ENCODE measurements at places on chromosomes 1 and 21.

GRCh38 chr1:2983706-2984398, 37.4 kb upstream of the ACTRT2 start:
- no peak for DNase-seq

GRCh38 chr1:21216835-21217811, 40.4 kb upstream of the EIF4G3 start:
- peak; percentile 55 for DNase-seq

- no peak for DNase-seq
Observed at GRCh38 chr1:156106624-156107488, 7.7 kb upstream of the LMNA start.

DNA sequence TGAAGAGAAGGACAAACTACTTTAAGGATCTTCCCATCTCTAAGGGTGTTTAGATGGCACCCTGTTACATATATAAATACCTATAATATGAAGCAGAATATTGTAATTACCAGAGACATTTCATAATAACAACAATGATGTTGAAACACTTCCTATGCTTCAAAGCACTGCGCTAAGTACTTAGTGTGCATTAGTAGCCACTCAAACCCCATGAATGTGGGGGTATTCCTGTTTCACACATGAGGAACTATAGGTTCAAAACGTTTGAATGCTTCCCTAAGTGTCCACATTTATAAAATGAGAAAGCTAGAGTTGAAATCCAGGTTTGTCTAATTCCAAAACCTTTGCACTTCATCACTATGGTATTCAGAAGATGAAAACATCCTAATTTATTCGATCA, 18.5 kb upstream of the OR10J5 start:
- no peak for DNase-seq

DNA sequence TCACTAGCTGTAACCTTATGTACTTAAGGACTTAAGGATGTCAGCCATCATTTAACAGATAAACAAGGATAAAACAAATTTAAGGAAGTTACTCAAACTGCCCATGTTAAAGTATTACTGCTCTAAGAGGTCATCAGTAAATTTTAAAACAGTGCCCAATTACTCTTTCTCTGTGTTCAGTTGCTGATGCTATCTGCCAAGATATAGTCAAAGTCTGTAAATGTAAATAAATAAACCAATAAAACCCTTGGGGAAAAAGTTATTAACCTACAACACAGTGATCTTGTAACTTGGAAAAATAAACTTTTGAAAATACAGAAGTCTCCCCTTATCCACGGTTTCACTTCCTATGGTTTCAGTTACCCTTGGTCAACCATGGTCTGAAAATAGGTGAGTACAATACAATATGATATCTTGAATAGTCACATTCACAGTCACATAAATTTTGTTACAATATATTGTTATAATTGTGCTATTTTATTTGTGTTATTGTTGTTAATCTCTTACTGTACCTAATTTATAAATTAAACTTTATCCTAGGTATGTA, 501.8 kb downstream of the LMO4 start:
- DNase-seq = no peak

Measured in T-helper 9 cell (primary cell).